ENCODE measurements at places on chromosomes 1 and 21.
A peak's percentile ranks its signal among the peaks of the same experiment; 100 is the strongest.

GRCh38 chr1:208885650-208886049 lies 641.5 kb upstream of the PLXNA2 start:
- no peak for DNase-seq

DNA sequence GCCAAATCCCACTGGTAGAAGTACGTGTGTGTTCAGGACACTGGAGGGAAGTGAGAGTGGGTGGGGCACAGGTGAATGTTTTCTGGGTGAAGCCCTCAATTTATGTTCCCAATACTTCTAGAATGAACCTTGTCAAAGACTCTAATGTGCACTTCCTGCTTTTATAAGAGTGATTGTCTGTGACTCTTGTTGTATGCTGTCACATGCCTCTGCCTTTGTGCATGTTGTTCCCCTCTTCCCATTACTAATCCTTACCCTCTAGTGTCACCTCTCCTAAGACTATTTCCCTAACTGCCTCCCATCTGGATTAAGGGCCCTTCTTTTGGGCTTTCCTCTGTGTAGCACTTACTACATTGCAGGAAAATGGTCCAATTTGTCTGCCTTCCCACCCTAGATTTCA lies 2.5 kb upstream of the LINGO4 start:
- DNase-seq, result no peak

GRCh38 chr1:2972879-2973575 lies 48.2 kb upstream of the ACTRT2 start:
- DNase-seq, result no peak

- DNase-seq, result peak; percentile 15
Observed at GRCh38 chr1:152459596-152460528, 45.8 kb upstream of the CRNN start.

DNA sequence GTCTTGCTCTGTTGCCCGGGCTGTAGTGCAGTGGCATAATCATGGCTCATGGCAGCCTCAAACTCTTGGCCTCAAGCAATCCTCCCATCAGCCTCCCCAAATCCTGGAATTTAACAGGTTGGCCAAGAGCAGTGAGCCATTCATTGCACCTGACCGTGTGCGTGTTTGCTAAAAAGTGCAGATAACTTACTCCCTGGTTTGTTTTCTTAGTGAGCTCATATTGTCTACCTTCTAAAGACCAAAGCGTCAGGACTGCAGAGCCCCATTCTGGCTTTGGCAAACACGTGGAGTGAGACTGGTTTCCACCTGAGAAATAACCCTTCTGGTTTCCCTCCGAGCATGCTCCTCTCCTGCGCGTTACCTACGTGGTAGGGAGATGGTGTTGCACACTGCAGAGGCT lies 32.2 kb upstream of the CA6 start:
- no peak for DNase-seq

DNA sequence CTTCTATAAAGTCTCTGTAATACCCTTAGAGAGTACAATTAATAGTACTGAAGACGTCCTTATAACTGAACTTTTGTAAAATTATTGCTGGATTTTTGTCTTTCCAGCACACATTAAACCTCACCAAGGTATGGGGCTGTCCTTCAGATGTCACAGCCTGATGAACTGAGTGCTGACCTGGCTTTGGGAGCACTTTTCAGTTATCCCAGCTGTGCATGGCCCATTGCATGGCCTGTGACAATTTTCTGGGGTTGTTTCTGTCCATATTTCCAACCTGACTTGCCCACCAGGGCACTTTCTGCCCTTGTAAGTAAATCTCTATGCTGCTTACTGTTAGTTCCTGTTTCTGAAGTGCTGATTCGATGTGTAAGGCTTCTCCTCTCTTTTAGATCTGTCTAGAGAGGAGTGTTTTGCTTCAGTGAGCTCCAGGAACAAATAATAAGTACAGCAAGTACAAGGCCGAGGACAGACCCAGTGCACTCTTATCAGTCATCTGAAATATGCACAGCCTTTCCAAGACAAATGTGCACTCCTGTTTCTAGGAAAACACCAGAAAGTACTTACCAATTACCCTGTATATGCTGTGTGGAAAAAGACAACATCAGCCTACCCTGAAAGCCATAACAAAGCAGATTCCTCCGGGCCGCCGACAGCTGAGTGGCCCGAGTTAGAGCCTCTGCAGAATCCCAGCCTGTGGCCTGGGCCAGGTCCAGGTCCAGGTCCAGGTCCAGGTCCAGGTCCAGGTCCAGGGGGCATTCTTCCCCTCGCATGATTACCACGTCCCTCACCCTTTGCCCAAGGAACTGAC lies 121.7 kb downstream of the DHRS3 start:
- no peak for DNase-seq

DNA sequence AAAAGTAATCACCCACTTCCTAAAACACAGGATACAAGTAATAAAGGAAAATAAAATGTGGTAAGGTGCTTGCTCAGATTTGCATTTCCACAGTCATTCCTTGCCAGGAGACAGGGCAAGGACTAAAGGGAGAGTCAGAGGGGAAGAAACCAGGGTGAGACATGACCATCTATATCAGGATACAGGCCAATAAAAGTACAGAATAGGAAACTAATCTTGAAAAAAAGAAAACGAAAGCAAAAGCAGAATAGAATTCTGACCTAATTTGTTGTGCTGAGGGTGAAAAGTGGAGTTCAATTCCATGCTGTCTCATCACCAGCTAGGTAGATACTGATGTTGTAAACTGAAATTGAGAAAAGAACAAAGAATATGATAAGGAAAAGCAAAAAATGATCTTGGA lies 27.3 kb downstream of the JMJD4 start:
- no peak for DNase-seq

DNA sequence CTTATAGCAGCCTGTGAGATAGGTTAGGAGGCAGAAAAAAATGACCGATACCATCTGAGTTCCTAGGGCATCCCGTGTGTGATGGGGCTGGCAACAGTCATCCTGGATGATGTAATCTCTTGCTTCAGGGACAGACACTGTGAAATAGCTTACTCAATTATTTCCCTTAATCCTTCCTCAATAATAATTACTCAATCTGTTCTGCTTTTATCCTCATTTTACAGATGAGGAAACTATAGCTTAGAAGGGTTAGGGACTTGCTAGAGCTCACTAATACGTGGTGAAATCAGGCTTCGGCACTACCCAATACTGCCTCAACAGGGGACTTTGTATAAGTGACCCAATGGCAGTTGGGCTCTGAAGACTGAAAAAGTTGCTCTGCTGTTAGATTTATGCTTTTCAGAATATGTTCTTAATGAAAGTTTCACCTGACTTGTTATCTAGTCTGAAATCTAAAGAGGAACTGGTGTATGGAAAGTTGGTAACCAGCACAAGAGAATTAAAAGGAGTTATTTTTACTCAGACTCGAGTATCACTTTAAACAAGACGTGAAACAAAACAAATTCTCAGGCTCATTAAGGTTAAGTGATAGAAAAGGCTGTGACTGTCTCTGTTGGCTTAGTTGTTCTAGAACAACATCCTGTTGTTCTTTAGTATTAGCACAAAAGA lies 14.4 kb downstream of the CD55 start:
- DNase-seq, result no peak

DNA sequence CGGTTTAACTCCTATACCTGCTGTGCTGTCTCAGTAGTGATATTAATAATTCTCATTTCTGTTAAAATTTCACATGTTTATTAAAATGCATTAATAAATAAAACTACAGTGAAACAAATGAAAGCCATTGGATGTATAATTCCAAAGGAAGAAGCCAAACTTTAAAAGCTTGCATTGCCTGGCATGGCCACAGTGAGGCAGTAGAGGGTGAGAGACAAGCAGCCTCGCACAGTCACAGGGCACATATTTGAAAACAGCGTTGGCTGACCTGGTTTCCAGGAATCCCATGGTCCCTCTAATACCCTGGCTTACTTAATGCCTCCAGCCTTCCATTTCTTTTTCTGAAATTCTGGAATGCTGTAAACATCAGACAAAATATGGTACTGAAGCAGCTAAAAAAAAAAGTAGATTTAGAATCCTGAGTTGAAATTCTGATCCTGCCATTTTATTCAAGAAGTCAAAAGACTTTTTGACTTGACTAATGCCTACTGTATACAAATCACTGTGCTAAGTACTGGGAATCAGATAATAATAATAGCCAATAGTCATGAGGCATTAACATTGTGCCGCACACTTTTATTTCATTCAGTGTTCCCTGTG lies 6.7 kb upstream of the RNASEL start:
- peak; percentile 31 for DNase-seq
